Activated naive CD4-positive, alpha-beta T cell (primary cell): ENCODE measurements at places on chromosomes 4 and X.

DNA sequence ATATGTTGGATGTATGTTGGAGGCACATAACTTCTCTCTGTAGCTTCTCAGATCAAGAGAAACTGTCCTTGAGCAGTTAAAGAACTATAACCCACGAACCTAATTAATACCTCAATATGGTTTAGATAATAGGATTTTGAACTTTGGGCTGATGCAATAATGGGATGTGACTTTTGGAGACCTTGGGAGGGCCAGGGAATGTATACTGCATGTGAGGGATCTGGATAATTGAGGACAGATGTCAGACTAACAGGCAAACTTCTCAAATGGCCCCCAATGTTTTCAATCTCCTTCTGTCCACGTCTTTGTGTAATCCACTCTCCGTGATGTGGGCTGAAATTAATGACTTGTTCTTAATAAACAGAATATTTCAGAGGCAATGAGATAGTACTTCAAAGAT, 202.2 kb upstream of the FAT4 start:
- no peak for DNase-seq

GRCh38 chrX:39907964-39908661, 189.6 kb downstream of the BCOR start:
- DNase-seq, result no peak

DNA sequence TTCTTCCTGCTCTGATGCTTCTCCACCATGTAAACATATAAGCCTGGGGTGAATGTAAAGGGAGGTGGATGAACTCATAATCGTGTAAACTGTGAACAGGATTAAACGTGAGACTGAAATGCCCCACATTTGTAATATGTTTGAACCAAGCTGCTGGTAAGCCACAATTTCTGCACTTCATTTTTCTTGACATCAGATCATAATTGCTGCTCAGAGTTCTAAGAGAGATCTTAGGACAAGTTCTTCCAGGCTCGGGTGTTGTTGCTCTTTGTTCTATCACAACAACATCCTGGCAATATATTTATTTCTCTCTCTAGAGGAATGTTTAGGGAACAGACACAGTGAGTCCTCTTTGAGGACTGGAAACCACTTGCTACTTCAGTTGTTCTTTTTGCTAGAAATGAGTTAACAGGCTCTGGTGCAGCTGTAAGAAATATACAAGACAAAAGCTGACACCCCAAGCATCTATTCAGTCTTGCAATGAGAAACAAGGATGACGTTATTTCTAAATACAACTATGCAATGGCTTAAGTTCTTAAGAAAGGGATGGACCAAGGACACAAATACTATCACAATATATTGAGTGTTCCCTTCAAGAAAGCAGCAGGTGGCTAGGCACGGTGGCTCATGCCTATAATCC, 59.6 kb downstream of the LNX1 start:
- DNase-seq, result no peak

GRCh38 chr4:132767901-132768300, 381.2 kb upstream of the PCDH10 start:
- DNase-seq, result no peak

DNA sequence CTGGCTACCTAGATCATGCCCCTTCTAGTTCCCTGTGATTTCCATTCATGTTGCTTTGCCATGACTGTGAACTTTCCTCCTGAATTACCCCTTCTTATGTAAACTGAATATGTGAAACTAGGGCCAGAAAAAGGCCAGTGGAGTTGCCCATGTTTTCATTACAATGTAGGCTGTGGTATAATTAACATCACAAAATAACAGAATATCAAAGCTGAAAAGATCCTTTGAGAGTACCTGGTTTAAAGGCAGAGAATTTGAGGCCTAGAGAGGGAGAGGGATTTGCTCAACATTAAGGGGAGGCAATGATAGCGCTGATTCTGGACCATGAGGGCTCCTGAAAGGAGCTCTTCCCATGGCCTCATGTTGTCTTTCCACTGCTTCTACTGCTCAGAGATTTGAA, 392.2 kb downstream of the OPHN1 start:
- no peak for DNase-seq

GRCh38 chr4:119785963-119786362, 157.4 kb upstream of the PDE5A start:
- DNase-seq, result no peak

DNA sequence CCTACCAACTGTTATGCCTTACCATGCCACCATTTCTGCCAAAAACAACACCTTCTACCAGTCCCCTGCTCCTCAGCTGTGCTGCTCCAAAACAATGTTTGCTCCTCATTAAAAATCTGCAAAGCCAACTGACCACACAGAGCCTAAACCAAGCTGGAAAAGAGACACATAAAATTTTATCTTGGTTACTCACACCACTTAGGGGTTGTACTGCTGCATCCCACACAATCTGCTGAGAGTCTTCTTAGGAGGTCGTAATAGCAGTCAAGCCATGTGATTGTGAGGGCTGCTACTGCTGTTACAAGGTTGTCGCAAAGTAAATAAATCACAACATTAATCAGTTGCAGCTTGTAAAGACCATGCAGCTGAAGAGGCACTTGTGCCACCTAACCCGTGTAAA, 607.4 kb upstream of the FAM241A start:
- DNase-seq, result no peak

DNA sequence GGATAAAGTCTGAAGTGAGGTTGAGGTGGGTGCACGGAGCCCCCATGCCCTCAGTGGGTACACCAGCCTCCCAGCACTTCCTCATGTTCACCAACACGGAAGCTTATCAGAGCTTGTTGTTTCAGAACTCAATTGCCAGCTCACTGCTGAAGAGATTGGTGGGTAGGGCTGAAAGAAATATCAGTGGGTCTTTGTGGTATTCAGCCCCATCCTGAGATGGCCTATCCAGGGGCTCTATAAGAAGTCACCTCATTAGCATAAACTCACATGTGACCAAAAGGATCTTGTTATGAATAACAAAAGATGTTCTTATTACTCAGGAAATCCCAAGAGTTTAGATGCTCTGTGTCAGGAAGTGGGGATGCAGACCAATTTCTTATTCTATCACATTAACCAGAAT, 177.3 kb downstream of the ARHGAP10 start:
- no peak for DNase-seq

- DNase-seq, result no peak
Observed at GRCh38 chr4:15558561-15558960, 88.9 kb downstream of the CC2D2A start.

DNA sequence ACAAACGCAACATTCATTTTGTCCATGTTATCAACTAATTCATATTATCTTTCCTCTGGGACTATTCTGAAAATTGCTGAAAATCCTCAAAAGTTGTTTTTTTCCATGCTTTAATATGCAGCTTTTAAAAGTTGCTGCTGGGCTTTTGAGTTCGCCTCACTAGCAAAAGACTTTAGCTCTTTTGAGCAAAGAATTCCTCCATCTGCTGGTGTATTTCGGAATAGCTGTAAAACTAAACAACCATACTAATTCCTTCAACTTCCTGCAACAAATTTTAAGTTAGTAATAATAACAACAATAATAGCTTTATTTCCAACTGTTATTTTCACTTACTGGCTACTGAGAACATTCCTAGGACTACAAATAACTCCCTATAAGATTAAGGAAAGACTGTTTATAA, 124.5 kb upstream of the PLAC1 start:
- DNase-seq, result no peak

DNA sequence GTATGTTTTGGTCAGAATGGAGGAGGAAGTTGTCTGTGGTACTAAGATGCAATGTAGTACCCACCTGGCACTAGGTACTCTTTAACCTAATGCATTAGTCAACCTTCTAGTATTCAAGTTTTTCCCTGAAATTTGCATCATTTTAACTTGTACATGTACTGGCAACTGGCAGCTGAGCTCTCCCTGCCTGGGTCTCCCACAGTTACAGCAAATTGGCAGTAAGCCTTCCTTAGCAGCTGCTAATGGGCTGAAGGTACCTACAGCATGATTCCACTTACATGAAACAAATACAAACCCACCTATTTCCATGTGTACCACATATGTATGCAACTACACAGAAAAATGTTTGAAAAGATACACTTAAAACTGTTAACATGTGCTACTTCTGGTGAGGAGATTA, 8.1 kb upstream of the KLHL2 start:
- DNase-seq, result no peak

DNA sequence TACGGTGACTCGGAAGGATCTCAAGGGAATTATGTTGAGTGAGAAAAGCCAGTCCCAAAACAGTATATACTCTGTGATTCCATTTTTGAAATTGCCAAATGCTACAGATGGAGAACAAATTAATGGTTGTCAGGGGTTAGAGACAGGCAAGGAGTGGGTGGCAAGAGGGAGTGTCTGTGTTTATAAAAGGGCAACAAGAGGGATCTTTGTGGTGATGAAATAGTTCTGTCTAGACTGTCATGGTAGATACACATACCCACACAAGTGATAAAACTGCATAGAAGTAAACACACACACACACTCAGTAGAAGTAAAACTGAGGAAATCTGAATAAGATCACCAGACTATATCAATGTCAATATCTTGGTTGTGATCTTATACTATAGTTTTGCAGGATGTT, 92.7 kb downstream of the CD99L2 start:
- no peak for DNase-seq

DNA sequence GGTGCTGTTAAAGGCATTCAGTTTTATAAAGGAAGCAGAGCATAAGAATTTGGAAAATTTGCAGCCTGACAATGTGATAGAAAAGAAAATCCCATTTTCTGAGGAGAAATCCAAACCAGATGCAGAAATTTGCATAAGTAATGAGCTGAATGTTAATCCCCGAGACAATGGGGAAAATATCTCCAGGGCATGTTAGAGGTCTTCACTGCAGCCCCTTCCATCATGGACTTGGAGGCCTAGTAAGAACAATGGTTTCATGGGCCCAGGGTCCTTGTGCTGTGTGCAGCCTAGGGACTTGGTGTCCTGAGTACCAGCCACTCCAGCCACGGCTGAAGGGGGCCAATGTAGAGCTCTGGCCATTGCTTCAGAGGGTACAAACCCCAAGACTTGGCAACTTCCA, 542.7 kb upstream of the NR3C2 start:
- DNase-seq, result no peak

- no peak for DNase-seq
Observed at GRCh38 chr4:177512646-177513045, 70.4 kb upstream of the AGA start.

GRCh38 chrX:141405486-141405852, 163.2 kb upstream of the SPANXC start:
- no peak for DNase-seq

- DNase-seq, result no peak
Observed at GRCh38 chr4:46211406-46211805, 87.6 kb upstream of the GABRG1 start.

- no peak for DNase-seq
Observed at GRCh38 chrX:150599226-150599625, 30.8 kb downstream of the MTM1 start.

- DNase-seq, result no peak
Observed at GRCh38 chrX:134026565-134027311, 41.3 kb upstream of the GPC3 start.

DNA sequence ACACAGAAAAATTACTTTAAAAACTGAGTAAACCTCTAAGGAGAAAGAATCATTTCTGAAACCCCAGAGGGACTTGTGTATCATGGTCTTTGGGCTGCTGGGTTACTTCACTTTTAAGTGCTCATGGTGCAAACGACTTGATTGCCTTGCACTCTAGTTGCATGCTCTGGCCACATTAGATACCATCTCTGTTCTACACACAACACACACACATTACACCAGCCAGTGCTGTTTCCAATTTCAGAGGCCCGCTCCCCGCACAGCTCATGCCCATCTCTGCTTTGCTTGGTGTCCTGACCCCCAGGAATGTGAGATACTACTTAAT, 2.1 kb downstream of the PPP3CA start:
- DNase-seq, result no peak

- no peak for DNase-seq
Observed at GRCh38 chr4:136036744-136037143, 1495.5 kb downstream of the PCDH18 start.

DNA sequence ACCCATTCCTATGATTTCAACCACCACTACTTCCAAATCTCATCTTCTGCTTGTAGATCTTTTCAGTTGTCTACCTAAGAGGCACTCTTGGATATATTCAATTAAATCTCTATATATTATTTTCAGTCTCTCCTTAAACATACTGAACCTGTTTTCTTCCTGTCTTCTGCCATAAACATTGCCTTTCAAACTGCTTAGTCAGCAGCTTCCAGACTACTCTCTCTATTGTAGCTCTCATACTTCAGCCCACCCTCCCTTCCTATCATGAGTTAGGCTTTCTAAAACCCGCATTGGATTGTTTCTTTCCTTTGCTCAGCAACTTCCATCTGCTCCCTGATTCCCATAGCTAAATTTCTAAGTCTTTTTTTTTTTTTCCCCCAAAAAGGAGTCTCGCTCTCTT, 4.5 kb downstream of the AP1AR start:
- no peak for DNase-seq

GRCh38 chr4:176210101-176210500, 14.7 kb upstream of the SPATA4 start:
- DNase-seq, result no peak

DNA sequence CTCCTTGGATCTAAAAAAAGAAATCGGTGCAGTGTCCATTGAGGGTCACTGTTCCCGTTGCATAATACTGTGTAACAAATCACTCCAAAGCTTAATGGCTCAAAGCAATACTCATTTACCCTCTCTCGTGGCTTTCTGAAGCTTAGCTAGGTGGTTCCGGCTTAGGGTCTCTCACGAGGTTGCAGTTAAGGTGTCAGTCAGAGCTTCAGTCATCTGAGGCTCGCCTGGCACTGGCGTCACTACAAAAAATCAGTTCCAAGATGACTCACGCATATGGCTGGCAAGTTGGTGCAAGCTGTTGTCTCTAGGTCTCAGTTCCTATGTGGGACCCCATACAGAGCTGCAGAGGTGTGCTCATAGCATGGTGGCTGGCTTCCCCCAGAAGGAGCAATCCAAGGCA, 91.0 kb downstream of the BEND2 start:
- DNase-seq, result no peak

DNA sequence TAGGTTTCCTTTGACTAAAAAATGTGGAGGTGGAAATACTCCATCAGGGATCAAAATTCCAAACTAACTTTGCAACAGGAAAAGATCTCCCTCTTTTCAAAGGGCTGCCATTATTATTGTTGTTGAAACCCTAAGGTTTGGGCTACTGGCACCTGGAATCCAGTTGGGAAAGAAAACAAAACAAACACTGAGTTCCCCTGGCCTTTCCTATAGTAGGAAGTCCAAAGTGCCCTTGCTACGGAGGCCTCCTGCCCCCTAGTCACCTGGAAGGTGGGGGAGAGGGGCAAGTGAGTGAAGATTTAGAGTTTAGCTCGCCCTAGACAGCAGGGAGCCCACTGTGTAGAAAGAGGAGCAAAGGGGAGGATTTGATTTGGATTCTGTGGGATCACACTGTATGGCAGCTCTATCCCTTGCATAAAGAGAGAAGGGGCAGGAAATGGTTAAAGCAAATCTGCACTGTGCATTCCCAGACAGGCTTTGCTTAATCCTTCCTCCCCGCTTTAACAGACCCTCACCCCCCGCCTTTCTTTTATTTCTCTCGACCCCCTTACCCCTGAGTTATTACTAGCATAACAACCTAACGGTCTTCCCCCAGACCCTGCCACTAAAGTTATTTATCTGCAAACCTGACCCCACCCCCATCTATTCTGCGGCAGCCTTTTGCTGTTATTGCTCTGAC, 627 bp upstream of the FAT4 start:
- no peak for DNase-seq
